Muscle of back (tissue), 13 donors: ENCODE measurements at places on chromosomes 6 and 20.

GRCh38 chr6:1614448-1615150 is 4.9 kb downstream of the FOXC1 start:
- DNase-seq: no peak

DNA sequence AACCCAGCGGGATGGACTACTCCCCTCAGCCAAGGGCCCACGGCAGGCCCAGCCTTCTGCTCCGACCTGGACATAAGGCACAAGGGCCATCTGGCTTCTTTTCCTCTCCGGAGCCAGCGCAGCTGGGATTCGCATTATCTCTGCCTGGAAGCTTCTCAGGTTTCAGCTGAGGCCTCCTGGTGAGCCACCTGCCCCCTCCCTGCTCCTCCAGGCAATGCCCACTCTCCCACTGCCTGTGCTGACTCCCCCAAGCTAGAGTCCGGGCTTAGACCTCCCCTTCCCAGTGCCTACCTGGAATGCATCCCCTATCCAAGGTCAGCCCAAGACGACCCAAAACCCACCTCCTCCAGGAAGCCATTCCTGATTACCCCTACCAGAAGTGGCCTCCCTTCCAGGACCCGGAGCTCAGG is 60.7 kb downstream of the EZR start:
- DNase-seq: peak; percentile 86

DNA sequence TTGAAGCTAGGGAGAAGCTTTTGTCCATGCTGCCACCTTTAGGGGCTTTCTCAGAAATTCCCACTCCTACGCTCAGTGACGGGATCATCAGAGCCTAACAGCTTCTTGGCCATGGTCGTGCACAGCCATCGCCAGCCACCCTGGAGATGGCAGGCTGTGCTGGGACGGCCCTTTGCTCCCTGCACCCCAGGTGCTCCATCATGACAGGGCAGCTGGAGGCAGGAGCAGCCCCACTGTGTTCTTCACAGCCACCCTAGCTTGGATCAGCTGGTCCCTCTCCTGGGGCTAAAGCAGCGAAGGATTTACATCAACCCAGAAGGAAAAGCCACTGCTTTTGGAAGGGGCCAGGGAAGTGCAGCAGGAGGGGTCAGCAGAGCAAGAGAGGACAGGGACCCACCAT is 235.9 kb downstream of the LY86 start:
- no peak for DNase-seq

- DNase-seq: peak; percentile 46
Measured at GRCh38 chr6:82906951-82907350, 158.7 kb downstream of the UBE3D start.

GRCh38 chr6:150765067-150765764 is 100.3 kb upstream of the MTHFD1L start:
- DNase-seq: no peak

- peak; percentile 56 for DNase-seq
Measured at GRCh38 chr6:29887819-29888776, 54.2 kb upstream of the HLA-A start.

DNA sequence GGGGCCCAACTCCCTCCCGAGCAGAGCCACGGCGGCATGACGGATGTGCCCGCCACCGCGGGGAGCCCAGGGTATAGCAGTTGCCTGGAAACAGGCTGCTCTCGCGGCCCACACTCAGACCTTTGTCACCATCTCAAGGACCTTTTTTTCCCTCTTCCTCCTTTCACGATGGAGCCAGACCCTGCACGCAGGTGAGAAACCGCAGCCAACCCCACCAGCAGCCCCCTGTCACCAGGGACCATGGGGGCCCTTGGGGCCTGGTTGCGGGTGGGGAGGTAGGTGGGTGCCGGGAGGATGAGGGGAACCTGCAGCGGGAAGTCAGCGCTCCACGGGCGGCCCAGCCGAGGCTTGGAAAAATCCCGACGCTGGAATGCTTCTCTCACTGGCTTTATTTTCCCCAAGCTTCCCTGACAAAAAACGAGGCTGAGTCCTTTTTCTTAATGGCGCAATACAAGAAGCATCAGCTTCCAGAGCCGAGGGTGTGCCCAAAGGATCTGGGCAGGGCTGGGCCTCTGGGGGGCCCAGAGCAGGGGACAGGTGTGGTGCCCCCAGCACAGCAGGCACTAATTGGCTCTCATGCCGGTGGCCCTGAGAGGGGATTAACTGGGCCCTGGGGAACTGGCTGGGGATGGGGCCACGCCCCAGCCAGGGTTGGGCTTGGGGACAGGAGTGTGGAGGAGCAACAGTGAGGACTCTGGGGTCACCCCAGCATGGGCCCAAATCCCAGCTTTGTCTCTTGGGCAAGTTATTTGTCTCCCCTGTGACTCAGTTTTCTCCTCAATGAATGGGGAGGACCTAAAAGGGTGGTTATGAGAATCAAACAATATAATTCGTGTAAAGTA is 23.9 kb downstream of the NOL4L start:
- DNase-seq: peak; percentile 49

DNA sequence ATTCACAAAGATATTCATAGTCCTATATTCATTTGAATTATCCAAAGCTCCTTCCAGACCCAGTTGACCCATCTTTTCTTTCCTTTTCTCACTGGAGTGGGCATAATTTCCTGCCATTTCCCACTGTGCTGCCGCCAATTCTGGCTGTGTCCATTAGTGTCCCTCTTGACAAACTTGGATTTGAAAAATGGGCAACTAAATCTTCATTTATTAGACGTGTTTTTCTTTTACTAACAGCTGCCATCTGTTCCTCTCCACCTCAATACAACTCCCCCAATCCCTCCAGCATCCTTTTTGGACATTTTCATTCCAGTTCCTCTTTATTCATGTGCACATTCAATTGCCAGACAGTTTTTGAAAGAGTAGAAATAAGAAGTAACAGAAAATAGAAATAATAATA is 90.5 kb downstream of the PCSK2 start:
- DNase-seq: no peak

DNA sequence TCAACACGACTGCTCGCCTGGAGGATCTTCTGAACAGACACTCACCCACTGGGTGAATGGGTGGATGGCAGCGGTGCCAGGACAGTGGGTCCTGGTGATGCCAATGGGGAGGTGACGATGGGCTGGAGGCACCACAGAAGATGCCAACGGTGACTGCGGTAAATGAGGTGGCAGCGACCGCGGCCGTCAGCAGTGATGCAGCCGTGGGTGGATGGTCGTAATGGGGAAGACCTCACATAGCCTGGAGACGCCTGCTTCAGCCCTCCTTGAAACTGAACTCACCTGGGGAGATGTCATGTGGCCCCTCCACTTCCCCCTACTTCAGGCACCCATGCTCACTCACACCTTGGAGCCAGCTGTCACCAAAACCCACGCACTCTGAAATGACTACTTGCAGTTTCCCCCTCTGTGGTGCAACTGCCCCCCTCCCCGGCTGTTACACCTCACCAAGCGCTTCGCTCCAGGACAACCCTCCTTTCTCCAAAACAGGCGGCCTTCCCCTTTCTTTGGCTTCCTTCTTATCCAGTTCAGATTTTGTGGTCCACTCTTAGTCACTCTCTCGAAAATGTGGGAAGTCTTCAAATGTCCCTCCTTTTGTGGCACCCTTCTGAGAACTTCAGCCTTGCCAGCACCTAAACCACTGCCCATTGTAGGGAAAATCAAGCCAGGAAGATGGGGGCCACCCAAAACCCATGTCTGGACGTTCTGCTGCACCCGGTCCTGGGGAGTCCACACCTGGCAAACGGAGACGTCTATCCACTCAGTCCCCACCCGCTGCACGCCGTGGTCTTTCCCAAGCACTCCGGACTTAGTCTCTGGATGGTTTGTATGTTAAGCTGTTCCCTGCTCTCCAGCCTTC is 10.4 kb upstream of the ABHD16B start:
- DNase-seq: no peak

- no peak for DNase-seq
Measured at GRCh38 chr6:14816116-14816859, 429.6 kb upstream of the JARID2 start.
